ENCODE measurements at places on chromosomes 13 and 19.

DNA sequence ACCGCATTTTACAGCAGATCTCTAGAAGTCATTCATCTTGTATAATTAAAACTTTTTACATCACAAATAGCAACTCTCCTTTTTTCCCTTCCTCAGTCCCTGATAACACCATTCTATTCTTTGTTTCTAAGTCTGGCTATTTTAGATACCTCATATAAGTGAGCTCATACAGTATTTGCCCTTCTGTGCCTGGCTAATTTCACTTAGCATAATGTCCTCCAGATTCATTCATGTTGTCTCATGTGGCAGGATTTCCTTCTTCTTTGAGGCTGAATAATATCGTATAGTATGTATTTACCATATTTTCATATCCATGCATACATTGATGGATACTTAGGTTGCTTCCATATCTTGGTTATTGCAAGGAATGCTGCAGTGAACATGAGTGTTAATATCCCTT, 362.0 kb downstream of the RFC3 start:
- no peak for ATAC-seq

- no peak for ATAC-seq
These were observed 3.4 kb downstream of the ZNF823 start for GRCh38 chr19:11735375-11735774.

GRCh38 chr19:3506384-3507340, 551 bp downstream of the FZR1 start:
- ATAC-seq: peak; percentile 2

DNA sequence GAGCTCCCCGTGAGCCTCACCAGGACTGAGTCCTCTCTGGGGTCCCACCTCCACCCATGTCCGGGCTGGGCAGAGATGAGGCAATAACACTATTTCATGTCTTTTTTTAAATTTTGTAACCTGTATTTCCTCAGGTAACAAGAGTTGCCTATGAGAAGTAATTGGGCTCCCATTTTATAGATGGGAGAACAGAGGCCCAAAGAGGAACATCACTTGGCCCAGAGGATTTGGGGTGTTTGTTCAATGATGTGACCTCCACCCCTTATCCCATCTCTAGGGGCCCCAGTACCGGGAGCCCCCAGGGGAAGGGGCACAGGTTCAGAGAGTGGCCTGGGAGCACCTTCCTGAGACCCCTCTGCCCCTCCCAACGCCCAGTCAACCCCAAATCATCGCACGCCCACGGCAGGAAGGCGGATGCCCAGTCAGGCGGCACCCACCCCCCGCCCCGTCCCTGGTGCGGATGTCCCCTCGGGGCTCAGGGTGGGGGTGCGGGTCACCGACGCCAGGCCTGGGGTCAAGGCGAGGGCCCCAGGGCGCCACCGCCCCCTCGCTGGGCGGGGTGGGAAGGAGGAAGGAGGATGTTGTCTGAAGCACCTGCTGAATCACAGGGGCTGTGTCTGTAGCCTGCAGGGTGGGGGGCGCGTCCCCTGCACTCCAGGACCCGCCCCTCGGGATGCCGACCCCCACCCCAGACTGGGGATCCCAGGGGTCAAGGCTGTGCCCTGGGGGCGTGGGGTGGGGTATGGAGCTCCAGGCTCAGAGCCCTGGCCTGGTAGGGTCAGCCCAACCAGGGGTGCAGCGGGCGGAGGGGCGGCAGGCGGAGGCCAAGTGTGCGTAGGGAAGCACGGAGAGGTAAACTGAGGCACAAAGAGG, 9.0 kb upstream of the CIRBP start:
- peak; percentile 19 for ATAC-seq

DNA sequence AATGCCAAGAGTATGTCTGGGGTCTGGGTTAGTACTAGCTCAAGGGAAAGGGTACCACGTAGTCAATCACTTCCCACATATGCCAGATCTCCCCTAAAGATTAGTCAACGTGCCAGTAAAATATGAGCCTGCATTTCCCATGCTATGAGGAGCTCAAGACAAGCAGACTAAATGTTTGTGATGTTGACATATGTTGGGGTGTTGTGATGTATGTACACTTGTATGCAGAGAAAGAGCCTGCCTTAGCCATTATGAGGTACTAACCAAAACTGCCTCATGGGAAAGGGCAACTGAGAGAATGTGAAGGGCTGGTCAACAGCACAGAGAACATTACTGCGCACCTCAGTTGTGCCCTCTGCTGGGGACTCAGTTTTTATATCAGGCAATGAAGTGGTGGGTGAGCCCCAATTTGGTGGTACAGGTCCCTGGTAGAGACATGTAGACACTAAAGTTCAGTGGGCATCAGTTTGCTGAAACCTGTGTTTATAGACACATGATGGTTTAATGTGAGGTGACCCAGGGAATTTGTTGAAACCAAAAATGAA, 287.0 kb downstream of the DCT start:
- no peak for ATAC-seq

GRCh38 chr13:110057052-110057451, 249.9 kb downstream of the COL4A1 start:
- ATAC-seq: no peak

DNA sequence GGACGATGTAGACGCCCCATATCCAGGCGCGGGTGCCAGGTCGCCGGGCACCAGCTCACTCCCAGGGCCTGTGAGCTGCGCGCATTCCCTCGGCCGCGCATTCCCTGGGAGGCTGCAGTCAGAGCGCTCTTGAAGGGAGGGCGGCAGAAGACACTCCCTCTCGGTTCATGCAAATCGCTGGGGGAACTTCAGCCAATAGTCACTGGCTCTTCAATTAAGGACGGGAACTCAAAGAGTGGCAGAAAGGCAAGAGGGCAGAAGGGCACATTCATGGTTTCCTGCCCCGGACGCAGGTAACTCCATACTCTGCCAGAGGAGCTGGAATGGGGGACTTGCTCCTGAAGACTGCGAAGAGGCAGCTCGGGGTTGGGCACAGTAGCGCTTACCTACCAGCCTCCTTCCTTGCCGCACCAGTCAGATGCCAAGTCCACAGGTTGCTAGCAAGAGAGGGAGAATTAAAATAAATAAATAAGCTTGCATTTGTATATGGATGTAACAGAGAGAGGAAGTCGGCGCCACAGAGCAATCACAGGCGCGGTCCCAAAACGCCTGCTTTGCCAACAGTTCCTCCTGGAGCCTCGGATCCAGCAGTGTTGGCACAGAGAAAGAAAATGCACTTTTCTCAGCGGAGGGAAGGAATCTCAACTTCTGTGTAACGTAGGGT, 459 bp downstream of the PCDH20 start:
- ATAC-seq: peak; percentile 83

GRCh38 chr13:56134524-56134923, 1006.2 kb upstream of the PRR20A start:
- no peak for ATAC-seq

DNA sequence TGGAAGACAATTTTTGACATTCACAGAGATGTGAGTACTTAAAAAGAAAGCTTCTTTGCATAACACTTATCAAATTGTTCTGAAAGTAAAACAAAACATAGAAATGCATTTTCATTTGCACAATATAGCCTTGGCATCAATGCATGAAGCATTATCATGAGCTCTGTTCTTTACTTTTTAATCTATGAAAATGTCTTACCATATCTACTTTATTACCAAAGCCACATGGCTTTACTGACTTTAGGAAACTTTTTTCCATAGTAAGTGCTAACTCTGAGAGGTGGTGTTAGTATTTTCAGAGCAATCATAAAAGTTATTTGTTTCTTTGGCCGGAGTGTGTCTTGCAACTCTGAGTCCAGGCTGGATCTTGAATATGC, 10.5 kb downstream of the TNFRSF19 start:
- no peak for ATAC-seq

GRCh38 chr19:34308381-34309367, 54.3 kb downstream of the GARRE1 start:
- no peak for ATAC-seq

GRCh38 chr19:4897146-4897545, 5.5 kb downstream of the ARRDC5 start:
- ATAC-seq: no peak

DNA sequence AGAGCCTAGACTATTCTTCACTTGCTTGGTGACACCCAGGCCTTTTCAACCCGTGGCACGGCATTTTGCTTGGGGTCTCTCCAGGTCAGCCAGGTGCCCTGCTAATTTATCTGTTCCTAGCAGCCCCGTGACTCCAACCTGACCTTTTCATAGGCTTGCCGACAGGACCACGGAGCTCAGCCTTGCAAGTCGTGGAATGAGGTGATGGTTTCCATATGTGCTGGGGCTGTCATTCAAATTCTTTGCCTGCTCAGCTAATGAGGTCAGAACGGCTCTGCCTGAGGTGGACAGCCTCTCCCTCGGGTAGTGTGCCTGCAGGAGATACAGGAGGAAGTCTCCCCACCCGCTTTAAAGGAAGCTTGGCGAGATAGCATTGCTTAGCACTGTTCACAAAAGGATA, 61.0 kb downstream of the SHISA2 start:
- ATAC-seq: peak; percentile 68

DNA sequence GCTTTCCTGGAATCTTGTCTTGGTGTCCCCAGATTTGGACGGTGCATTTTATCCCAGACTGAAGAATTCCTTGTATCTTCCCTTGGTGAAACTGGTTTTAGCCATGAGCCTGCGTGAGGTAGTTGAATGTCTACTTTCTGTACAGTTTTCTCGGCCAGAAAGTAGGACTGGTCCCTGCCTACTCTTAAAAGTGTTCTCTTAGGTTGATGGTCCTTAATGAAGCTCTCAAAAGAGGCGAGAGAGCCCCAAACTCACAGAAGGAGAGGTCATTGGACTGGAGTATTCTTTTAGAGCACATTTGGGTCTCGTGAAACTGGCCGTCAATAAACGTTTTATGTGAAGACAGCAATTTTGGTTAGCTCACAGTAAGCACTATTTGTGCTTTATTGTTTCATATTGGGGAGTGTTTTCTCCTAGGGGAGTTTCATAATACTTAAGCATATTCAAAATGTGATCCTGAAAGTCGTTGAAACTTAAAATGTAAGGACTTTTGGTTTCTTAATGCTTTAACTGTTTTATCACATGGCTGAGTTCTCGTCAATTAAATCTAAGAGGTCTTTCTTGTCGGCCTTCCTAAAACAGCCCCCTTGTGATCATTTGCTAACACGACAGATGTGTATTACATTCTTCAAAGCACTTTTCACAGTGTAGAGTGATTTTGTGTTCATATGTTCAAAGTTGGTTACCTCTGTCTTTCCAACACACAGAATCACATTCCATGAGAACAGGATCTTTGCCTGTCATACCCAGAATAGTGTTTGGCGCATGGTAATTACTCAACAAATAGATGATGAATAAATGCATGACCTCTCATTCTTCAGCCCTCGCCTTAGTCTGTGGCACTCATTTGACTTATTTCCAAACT, 889 bp downstream of the GTF2F2 start:
- ATAC-seq: no peak

DNA sequence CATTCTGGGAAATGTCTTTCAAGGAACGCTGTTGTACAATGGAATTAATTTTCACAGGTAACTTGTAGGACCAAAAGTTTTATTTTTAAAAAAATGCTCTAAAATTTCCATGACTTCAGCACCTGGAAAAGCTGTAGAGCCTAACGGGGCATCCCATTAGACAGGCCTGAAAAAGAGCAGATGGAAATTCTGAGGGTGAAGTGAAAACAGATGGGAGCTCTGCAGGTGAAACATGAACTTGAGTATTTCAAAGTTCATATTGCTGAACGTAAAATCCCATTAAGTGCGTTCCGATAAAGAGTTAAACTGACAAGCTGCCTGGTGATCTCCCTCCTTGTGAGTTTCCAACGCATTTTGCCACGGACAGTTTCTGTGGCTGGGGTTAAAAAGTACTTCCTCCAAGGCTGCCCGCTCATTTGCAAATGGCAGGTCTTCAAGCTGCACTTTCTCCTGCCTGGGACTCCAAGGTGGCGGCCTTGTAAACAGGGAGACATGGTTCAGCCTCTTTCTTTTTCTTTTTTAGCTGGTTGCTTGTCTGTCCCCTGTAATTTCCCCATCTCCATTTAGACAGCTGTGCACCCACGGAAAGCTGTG, 450.4 kb downstream of the FGF9 start:
- no peak for ATAC-seq

- no peak for ATAC-seq
These were observed 145.6 kb upstream of the FRY start for GRCh38 chr13:31885994-31886393.

DNA sequence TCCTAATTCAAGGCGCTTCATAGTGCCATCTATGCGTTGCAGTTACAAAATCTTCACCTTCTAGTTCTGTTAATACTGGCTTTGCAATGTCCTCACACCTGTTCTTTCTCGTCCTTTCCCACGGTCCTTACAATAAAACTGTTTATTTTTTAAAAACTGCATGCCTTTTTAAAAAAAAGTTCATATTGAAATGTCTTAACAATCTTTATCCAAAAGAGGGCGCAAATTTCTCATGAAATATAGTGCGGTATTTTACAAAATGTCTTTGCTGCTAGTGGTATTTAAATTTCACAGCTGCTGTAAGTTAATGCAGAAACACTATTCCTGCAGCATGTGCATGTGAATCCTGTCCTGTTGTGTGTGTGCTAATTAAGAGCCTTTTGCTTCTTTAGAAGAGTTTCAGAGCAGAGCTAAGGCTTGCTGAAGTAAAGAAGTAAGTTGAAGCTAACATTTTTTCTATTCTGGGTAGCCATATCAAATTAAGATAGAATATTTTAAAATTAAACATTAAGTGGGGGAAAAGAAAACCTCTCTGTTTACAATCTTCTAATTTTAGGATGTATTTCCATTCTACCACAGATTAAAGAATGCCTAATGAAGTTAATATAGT, 15.8 kb upstream of the CLDN10 start:
- ATAC-seq: no peak

DNA sequence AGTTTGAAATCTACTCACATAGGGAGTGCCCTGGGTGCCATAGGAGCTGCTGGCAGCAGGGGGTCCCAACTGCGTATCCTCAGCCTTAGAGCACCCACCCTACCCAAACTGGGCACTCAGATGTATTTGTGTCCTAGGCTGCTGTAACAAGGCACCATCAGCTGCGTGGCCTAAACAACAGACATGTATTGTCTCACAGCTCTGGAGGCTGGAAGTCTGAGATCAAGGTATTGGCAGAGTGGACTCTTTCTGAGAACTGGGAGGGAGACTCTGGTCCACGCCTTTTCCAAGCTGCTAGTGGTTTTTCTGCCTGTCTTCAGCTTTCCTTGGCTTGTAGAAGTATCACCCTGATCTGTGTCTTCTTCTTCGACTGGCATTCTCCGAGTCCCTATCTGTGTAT, 83.6 kb downstream of the FGF14 start:
- no peak for ATAC-seq

- peak; percentile 24 for ATAC-seq
These were observed 3.5 kb downstream of the RNF113B start for GRCh38 chr13:98173431-98174152.

DNA sequence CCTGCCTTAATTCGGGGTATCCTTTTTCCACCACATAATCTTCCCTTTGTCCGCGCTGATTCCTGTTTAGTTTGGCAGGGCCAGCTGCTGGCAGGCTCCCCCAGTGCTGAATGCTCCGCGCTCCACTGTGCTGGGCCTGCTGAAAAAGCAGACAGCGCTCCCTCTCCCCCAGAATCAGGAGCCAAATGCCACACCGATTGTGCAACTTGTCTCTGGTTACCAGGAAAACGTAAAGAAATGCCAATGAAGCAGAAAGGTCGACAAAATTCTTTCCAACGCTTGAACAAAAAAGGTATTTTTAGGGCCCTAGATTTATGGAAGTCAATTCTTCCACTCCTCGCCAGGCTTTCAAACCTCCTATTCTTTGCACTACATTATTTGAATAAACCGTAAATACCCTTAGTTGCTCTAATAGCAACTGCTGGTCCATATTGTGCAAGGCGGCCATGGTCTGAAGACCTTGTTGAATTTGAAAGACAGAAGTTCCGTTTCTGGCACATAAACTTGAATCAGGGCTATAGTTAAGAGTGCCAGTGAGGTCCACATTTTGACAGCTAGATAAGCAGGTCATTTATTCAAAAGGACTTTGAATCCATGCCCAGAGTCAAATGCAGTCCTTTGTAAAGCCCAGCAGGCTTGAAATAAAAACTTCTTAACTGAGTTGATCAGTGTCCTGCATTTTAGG, 206.7 kb upstream of the RFC3 start:
- no peak for ATAC-seq

All from motor neuron (in vitro differentiated cells).